ENCODE measurements at places on chromosomes 2 and 18.
A peak's percentile ranks its signal among the peaks of the same experiment; 100 is the strongest.

- peak; percentile 70 for DNase-seq
Measured at GRCh38 chr2:239257511-239257937, 143.3 kb downstream of the HDAC4 start.

GRCh38 chr2:216596236-216596979, 36.8 kb upstream of the IGFBP2 start:
- peak; percentile 81 for DNase-seq

DNA sequence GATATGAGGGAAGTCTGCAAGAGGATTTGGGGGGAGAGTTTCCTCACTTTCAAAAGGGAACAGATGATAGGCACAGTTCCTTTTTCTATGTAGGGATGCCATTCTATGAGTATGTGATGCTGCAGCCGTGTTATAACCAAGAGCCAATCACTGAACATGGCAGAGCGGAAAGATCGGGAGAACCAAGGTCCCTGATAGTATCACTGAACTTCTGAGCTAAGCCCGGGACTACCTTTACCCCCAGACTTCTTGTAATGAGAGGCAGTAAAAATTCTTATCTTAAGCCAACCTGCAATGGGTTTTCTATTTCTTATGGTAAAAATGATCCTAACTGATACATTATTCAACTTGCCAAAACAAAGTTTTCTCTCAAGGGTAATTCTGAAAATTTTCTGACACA, 21.6 kb upstream of the SLC1A4 start:
- no peak for DNase-seq

DNA sequence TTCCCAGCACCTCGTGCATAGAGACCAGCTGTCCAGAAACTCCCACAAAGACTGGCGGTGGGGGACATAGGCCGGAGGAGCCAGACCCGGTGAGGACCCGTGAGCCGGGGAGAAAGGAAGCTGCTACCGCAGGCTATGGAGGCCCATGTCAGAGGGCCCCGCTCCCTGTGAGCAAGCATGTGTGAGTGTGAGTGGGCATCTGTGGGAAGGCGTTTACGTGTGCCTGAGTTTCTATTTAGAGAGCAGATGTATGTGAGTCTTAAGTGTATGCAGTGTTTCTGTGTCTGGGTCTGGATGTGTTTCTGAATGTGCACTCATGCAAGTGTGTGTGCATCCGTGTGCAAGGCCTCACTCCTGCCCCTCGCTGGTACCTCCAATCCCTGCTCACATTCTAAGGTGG, 187.8 kb upstream of the RAB6C start:
- DNase-seq: no peak

DNA sequence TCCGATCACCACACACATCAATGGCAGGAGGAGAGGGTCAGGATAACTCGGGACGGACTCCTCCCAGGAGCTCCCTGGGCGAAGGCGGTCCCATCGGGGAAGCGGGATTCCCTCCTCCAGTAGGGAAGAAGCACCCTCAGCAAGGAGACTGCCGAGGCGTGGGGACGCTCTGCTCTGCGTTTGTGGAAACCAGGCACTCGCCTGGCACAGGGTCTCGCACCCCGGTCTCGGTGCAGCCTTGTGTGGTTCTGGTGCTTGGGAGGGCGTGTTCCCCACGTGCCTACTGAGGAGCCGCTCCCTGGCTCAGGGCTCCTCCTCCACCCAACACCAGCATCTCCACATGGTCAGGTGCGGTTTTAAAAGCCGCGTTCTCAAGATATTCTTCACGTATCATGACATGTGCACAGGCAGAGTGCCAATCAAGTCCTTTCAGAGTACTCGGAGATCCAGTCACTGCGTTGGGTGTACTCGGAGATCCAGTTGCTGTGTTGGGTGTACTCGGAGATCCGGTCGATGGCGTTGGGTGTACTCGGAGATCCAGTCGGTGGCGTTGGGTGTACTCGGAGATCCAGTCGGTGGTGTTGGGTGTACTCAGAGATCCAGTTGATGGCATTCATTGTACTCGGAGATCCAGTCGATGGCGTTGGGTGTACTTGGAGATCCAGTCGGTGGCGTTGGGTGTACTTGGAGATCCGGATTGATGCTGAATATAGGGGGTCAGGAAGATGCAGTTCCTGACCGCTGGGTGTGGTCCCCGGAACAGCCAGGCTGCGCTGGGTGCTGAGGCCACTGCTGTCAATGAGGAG, 117.5 kb downstream of the RTP5 start:
- DNase-seq: no peak

DNA sequence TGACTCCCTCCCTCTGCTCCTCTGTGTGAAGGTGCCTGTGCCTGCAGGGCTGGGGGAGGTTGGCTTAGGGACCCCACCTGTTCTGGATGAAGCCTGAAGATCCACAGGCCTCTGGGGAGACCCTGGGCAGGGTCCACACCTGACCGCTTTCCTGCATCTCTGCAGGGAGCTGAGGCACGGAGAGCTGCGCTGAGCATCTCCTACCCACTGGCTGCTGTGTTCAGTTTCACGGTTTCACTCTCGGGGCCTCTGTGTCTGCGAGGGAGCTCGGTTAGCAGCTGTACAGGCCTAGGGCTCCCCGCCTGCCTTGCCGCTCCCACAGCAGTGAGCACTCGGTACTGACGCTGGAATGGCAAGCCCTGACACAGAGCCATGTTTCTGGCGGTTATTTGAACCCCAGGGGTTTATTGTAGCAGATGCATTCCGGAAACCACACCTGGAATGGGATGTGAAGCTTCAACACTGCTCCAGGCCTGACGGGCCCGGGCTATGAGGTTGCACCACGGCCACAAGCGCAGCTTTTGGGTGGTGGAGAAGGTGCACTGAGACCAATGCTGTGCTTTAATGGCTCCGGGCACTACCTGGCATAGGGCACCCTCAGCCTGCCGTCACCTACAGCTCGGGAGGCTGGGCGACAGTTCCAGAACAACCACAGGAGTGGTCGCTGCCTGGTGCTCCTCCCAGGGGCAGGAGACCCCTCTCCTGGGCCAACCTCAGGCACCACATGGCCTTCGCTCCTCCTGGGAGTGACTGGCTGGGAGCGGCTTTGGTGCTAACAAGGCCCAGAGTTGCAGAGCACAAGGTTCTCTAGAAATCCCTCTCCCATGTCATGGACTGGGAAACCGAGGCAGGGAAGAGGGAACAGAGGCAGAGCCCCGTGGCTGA, 257.9 kb downstream of the NDUFA10 start:
- no peak for DNase-seq

DNA sequence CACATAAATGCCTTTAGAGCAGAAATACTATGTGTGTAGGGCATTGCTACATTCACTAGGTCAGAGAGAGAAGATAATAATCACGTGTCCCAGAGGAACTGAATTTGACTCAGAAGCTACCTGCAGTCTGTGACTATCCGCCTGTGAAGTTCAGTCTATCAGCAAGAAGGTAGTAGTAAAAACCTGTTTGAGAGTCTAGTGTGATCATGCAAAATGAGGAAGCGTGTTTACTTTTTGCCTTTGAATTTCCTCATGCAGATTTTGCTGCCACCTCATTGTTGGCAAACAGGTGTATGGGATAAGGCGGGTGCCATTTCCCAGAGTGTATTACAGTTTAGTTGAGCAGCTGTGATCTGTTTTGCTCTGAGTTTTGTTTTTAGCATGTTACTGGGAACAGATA, 403.9 kb upstream of the FANCL start:
- DNase-seq: no peak

DNA sequence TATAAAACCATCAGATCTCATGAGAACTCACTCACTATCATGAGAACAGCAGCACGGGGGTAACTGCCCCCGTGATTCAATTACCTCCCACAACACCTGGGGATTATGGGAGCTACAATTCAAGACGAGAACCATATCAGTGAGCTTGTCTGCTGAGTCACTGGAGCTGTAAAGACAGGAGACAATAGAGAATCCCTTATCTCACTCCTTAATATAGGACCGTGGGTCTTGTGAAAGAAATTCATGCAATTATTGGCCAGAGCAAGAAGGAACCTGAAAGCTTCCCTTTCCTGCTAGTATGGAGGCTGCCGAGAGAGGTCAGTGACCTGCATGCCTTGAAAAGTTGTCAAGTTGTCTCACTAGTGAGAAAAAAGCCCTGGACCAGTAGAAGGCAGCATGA, 9.5 kb upstream of the TNFAIP6 start:
- DNase-seq: no peak

DNA sequence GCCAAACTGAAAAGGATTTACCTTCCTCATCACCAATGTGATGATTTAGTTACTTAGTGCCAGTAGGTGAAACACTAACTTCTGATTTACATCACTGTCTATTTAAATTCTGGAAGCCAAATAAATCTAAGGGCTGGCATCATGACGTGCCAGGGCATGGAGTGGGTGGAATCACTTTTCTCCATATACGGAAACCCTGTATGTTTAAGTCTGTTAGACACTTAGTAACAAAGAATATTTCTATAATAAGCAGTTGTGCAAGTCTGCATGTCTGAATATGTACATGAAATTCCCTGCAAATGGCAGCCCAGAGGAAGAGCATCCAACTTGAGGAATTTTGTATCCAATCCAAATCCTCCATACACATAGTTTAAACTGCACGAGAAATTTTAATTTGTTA, 243.1 kb upstream of the SMAD7 start:
- no peak for DNase-seq

GRCh38 chr2:164203131-164203530, 418.2 kb downstream of the GRB14 start:
- DNase-seq: peak; percentile 17

GRCh38 chr2:121284463-121285449, at the start of gene TFCP2L1:
Gene TFCP2L1, minus strand, starts transcription at chr2:121285202. Its CDS starts 93 bp downstream, at chr2:121285109.
- no peak for DNase-seq

DNA sequence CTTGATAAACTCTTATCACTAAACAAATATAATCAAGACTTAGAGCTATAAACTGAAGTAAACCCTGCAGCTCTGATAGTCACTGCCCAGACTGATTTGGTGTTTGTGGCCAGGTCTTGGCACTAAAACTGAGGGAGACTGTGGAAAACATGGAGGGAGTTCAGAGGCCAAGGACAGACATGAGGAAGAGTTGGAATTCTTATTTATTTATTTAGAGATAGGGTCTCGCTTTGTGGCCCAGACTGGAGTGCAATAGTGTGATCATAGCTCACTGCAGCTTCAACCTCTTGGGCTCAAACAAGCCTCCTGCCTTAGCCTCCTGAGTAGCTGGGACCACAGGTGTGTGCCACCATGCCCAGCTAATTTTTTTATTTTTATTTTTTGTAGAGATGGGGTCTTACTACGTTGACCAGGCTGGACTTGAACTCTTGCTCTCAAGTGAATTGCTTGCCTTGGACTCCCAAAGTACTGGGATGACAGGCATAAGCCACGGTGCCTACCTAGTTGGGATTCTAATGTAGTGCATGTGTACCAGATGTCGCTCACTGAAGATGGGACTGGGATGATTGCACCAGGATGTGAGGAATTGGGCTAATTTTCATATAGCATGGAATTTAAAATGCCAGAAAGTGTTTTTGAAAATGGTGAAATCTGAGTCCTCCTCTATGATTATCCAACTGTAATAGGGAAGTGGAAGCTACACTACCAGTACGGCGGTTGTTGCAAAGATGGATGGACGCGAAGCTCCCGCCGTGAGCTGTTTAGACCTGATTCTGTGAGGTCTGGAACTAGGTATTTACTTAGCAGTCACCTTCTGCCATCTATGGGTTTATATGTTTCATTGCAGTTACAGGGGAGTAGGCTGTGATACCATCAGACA, 52.7 kb upstream of the CTLA4 start:
- DNase-seq: no peak

DNA sequence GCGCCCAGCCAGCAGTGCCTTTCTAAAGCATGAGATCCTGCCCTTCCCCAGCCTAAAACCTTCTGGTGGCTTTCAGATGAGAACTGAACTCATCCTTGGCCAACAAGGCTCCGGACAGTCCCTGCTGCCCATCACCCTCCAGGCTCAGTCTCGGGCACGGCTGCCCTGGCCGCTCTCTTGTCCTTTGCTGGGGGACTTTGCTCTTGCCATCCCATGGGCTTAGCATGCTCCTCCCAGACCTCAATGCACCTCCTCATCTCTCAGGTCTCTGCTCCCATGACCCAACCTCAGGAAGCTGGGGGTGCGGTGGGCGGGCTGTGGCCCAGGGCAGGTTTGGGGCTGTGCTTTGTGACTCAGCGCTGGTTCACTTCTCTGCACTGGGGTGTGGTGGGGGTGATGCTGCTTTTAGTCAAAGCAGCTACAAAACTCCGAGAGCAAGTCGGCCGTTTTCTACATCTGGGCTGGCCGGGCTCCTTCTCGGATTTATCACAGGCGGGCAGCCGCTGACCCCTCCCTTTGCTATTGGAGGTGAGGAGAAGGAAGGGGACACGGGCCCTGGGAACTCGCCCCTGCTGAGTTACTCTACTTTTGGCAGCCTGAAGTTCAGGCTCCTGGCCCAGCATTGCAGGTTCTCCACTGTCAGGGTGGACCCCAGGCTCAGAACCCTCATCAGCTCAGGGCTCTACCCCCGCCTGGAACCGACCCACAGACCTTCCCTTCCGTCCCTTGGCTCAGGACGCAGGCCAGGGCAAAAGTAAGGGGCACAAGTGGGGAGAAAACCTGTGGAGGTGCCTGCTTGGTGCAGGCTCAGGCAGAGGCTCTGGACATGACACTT, 90.6 kb upstream of the TAF1B start:
- DNase-seq: no peak

- DNase-seq: no peak
Measured at GRCh38 chr2:185833864-185834263, 95.3 kb downstream of the FSIP2 start.

DNA sequence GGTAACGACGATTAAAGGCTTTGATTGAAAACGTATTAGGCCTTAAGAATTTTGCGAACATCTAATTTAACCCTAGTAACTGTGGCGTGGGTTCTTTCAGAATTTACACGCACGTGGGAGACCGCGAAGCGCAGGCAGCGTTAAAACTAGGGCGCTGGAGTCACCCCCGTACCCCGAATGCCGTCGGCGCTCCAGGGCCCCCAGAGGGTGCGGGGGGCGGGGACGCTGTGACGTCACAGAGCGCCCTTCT, 673 bp upstream of the SMCHD1 start:
- no peak for DNase-seq

GRCh38 chr2:143994961-143995360, 525.0 kb downstream of the ZEB2 start:
- no peak for DNase-seq

DNA sequence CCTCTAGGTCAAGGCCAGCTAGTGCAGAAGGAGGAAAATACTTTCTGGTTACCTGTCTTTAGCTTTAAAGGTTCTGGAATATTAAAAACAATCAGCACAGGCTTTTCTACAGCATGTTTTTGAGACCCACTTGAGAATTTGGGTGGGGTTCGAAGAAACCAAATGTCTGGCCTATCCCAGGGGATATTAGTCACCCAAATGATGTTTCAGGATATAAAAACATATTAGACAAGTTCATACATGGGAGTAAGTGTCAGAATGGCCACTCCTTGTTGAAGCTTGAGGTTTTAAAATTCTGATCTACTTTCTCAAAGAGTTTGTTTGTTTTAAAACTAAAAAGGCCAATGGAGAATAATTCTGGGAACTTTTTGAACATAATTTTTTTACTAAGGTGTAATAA, 158.6 kb upstream of the DLX2 start:
- no peak for DNase-seq

DNA sequence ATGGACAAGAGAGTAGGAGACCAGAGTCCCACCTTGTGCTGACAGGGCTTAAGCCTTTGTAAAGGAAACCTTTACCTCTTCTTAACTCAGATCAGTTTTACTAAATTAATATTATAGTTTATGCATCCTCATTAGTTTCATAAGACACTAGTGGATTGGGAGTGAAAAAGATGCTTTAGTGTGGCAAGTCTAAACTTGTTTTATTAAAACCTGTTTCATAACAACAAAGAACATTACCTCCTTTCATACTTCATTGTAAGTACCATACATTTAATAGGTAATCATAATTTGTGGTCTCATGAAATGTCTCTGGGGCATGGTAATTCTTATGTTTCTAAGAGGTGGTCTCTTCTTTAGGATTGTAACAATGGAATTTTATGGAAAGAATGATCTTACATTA, 63.4 kb downstream of the PIKFYVE start:
- no peak for DNase-seq

Measured in GM04503 (cell line).